Dermis microvascular lymphatic vessel endothelial cell (primary cell): ENCODE measurements at places on chromosomes 5 and 9.

GRCh38 chr9:114592356-114592755 is 4.8 kb downstream of the ATP6V1G1 start:
- DNase-seq = no peak

DNA sequence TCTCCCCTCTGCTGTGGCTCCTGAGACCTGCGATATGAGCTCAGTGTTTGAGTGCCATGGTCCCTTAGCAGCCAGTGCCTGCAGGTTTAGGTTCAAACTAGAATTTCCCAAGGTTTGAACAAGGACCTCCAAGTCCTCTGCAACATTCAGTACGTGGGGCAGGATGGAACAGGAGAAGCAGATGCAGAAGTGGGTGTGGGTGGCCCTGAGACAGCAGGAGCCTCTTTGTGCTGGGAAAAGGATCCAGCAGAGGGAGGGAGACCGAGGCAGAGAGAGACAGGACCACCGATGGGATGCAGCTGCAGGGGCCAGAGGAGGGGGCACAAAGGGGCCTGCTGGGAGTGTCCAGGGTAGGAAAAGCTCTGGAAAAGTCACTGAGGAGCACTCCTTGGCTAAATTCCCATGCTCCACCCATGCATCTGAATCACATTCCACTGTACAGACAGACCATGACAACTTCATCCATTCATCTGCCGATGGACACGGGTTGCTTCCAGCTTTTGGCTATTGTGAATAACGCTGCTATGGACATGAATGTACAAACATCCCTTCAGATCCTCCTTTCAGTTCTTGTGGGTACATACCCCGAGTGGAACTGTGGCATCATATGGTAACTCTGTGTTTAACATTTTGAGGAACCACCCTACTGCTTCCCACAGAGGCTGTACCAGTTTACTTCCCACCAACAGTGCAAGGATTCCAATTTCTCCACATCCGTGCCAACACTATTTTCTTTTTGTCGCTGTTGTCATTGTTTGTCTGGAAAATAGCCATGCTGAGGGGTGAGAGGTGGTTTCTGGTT is 26.7 kb upstream of the SUSD3 start:
- no peak for DNase-seq

GRCh38 chr5:71778678-71779276 is 59.7 kb downstream of the CARTPT start:
- DNase-seq = peak; percentile 65

DNA sequence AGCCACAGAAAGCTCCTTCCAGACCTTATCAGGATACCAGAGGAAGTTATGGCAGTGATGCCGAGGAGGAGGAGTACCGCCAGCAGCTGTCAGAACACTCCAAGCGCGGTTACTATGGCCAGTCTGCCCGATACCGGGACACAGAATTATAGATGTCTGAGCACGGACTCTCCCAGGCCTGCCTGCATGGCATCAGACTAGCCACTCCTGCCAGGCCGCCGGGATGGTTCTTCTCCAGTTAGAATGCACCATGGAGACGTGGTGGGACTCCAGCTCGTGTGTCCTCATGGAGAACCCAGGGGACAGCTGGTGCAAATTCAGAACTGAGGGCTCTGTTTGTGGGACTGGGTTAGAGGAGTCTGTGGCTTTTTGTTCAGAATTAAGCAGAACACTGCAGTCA is 70.8 kb upstream of the ENTREP1 start:
- DNase-seq = no peak

DNA sequence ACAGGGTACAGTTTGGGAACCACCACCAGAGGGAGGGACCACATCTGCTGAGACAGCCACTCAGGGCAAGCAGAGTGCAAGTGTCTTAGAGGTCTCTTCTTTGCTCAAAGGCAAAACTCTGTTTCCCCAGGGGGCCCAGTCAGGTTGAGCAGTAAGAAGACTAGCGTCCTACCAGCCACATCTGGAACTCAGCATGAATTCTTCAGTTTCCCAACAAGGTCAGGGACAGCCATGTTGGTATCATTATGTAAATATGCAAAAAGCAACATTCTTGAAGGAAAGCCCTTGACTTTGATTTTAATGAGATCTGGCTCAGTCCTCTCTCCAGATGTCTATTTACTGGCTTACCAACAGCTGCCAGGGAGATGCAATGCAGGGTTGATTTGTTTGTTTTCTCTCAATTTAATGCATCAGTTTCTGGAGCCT is 46.7 kb downstream of the TGFBI start:
- DNase-seq = no peak

DNA sequence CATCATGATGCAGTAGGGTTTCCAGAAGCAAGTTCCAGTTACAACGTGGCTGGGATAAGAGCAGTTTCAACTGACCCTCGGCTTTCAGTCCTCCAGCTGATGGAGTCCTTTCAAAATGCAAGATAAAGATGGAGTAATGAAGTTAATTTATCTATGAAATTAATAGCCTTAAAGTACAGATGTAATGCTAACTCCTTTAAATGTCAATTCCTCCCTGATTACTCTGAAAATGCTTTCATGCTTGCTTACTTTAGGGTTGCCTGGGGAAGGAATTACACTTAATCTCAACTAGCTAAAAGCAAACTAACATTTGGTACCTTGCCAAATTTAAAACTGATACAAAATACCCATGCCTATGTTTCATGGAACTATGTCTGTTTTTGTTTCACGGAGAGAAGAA is 178.4 kb downstream of the KIAA0825 start:
- DNase-seq = no peak

DNA sequence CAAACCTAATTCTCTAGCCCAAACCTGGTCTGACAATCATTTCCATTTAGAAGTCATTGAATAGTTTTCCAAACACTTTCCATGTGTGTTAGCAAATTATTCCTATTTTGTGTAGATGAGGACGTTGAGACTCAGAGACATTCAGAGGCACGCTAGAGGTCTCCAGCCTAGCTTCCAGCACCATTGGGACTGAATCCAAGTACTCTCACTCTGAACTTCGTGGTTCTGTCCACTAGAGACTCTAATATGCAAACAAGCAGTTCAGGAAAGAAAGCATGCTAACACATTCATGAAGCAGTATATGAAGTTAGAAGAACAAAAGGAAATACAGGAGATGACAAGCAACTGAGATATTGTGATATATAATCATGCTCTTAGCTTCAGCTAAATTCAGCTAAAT is 354.8 kb downstream of the NTRK2 start:
- DNase-seq = no peak

DNA sequence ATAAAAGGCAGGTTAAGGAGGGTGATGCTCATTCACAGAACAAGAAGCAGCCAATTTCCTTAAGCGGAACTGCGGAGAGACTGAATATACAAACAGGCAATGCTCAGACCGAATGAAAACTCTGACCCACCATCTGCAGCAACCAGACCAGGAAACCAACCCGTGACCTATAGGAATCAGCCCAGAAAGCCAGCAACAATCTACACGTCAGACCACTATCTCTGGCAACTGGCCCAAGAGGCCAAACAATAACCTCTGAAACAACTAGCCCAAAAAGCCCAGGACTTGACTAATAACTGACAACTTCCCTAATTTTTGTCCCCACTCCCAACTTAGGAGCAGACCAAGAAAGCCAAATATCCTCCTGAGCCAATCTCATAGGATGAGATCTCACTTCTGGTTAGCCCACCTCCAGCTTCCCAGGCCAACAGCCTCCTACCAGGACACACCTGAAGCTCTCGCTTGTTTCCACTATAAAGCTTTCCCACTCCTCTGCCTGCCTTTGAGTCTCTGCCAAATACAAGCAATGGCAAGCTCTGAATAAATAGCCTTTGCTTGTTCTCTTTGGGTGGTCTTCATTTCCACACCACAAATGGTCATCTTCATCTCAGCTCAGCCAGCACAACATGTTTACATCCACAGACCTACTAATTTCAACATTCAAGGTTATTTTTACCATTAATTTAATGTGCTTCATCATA is 168.5 kb downstream of the HSD17B3 start:
- DNase-seq = no peak

DNA sequence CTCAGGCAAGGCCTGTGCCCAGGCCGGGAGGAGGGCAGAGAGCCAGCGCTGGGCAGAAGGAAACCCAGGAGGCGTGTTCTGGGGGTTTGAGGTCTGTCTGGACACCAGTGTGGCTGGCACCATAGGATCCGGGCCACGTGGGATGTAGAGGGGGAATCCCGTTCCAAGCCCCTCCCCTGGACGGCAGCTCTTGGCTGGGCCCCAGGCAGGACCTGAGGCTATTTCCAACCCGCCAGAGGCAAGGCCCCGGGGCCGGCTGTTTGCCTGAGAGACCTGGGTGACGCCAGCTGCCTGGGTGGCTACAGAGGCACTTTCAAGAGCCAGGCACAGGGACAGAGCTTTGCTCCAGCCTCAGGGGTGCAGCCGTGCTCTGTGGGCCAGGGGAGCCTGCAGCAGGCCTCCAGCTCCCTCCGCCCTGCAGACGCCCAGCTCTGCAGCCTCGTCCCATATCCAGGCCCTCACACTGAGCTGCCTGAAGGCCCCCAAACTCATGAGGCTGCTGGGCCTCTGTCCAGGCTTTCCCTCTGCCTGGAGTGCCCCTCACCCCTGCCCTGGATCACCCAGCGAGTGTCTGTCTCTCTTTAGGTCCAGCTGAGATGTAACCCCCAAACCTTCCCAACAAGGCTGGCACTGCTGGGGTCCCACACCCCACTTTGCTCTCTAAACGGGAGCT is 56.6 kb upstream of the EGFL7 start:
- no peak for DNase-seq
